Left ventricle myocardium inferior (tissue), 1 donor: ENCODE measurements at places on chromosomes 7 and 10. TPM values are rescaled to one million over a fixed set of nuclear protein-coding genes. Genes with fewer than 3 reads are reported as not detected.
A peak's percentile ranks its signal among the peaks of the same experiment; 100 is the strongest.

DNA sequence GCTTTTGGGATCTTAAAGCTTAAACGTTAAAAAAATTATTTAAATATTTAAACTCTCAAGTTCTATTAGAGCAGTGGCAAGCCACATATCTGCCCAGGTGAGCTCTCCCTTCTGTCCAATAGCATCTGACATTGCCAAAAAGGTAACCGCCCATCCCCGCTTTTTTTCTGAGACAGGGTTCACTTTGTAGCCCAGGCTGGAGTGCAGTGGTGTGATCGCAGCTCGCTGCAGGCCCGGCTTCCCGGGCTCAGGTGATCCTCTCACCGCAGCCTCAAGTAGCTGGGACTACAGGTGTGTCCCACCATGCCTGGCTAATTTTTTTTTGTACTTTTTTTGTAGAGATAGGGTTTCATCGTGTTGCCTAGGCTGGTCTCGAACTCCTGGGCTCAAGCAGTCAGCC is 83.2 kb downstream of the RBM33 start:
- H3K27ac ChIP-seq, result no peak overlapping the region
- no peak for DNase-seq
- peaks cover 15% of the 10 kb centered on the region for H3K36me3 ChIP-seq
- H3K27me3 ChIP-seq, result no peaks in the 10 kb centered on the region

- no peaks in the 10 kb centered on the region for H3K27me3 ChIP-seq
- no peak overlapping the region for H3K4me3 ChIP-seq
- no peak overlapping the region for H3K27ac ChIP-seq
- DNase-seq, result no peak
- peaks cover 26% of the 10 kb centered on the region for H3K4me1 ChIP-seq
These were observed 166.3 kb downstream of the LCOR start for GRCh38 chr10:96998329-96998888.

DNA sequence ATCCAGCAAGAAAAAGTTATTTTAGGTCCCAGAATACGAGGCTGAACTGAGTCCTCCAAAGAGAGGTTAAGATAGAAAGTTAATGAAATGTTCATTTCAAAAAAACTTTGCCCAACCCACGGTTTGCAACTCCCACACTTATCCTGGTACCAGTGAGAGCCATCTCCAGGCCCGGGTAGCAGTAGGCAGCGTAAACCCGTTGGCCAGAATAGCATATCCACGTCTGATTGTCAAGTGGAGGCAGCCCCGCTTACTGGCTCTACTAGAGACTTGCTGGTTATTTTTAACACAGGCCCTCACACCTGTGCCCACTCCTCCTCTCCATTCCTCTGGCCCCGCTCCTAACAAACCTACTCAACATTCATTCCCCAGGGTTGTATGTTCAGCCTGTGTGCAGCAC is 109.7 kb downstream of the HIP1 start:
- H3K36me3 ChIP-seq, result peaks cover 6% of the 10 kb centered on the region
- no peak for DNase-seq
- peaks cover 6% of the 10 kb centered on the region for H3K4me1 ChIP-seq
- no peak overlapping the region for H3K27ac ChIP-seq
- H3K27me3 ChIP-seq, result no peaks in the 10 kb centered on the region

DNA sequence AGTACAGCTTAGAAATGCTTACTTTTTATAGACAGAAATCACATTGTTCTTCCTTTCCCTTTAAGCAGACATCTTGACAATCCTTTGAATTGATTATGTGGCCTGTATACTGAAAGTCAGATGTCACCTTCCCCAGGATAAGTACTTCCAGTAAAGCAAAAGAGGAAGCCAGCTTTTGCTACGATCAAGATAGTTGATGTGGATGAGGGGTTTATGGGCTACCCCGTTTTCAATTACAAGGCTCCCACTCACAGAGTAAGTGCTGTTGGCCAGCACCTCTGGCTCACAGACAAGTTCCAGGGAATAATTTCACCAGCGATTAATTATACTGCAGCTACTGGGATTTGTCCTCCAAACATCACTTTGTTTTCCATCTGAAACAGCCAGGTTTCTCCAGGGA is 95.1 kb upstream of the SAMD8 start:
- peaks cover 16% of the 10 kb centered on the region for H3K36me3 ChIP-seq
- H3K4me3 ChIP-seq, result no peak overlapping the region
- DNase-seq, result no peak
- peaks cover 53% of the 10 kb centered on the region for H3K4me1 ChIP-seq
- H3K27ac ChIP-seq, result peak overlapping the region; percentile 3
- H3K27me3 ChIP-seq, result no peaks in the 10 kb centered on the region

GRCh38 chr7:101411508-101411874 is 48.8 kb downstream of the COL26A1 start:
- no peak overlapping the region for H3K27ac ChIP-seq
- no peak for DNase-seq
- peaks cover 51% of the 10 kb centered on the region for H3K27me3 ChIP-seq
- H3K4me1 ChIP-seq, result no peaks in the 10 kb centered on the region

Gene LOXL4
- total RNA-seq, result 1.4 TPM

- H3K36me3 ChIP-seq, result peaks cover 48% of the 10 kb centered on the region
- DNase-seq, result peak; percentile 90
- H3K27ac ChIP-seq, result peak overlapping the region; percentile 92
- H3K27me3 ChIP-seq, result no peaks in the 10 kb centered on the region
- peaks cover 59% of the 10 kb centered on the region for H3K4me1 ChIP-seq
- peak overlapping the region; percentile 29 for H3K4me3 ChIP-seq
These were observed 52.9 kb downstream of the ZNF467 start for GRCh38 chr7:149720372-149721083.

DNA sequence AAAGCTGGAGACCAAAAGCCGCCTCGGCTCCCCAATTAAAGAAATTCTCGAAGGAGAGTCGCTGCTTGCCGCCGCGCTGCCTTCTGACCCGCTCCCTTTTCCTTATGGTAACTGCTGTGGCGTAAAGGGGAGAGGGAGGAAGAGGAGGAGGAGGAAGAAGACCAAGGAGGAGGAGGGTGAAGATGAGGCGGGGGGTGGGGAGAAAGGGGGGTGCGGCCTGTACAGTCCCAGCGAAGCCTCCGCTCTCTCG is 388 bp downstream of the CNOT4 start:
- no peaks in the 10 kb centered on the region for H3K27me3 ChIP-seq
- H3K27ac ChIP-seq, result peak overlapping the region; percentile 95
- H3K36me3 ChIP-seq, result no peaks in the 10 kb centered on the region
- H3K4me3 ChIP-seq, result peak overlapping the region; percentile 86

GRCh38 chr10:26446258-26446657 is 8.1 kb downstream of the APBB1IP start:
- no peak overlapping the region for H3K27ac ChIP-seq
- no peaks in the 10 kb centered on the region for H3K36me3 ChIP-seq
- no peak for DNase-seq

Gene HOXA7
- 0.36 TPM for total RNA-seq

Gene INA
- not detected for total RNA-seq

DNA sequence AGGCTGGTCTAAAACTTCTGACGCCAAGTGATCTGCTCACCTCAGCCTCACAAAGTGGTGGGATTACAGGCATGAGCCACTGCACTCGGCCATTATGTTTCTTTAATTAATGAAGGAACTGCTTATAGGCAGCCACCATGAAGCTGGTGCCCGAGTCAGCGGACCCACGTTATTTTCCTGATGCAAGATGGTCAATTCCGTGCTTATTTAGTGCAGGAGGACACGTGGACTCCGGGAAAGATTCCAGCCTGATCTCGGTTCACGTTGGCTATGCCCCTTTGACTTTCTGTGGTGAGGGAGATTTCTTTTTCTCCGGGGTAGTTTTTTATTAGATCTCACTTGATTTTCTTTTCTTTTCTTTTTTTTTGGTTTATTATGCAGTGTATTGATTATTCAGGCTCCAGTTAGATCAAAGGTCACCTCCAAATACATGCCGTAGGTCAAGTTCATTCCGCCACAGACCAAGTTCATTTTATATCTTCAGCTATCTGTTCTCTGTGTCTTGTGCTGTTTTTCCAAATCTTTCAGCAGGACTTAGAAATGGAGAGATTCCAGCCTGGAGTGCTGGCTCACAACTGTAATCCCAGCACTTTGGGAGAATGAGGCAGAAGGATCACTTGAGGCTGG is 8.3 kb downstream of the CAMK1D start:
- no peak for DNase-seq
- H3K36me3 ChIP-seq, result no peaks in the 10 kb centered on the region
- no peak overlapping the region for H3K4me3 ChIP-seq

Gene CYTH3
- total RNA-seq, result 25.5 TPM

DNA sequence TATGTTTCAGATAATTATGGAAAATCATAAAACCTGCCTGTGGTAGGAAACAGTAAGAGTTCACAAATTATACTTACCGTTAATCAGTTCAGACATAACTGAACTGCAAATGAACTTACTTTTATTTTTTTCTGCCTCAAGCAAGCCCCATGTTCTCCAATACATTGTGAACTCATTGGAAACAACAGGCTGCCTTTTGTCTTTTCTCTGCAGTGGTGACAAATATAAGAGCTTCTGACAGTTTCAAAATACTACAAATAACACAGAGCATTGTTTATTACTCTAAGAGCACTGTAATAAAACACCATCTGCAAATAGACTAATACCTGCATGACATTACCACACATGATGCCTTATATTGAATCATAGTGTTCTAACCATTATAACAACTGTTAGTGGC is 94.0 kb upstream of the CDCA7L start:
- H3K36me3 ChIP-seq, result no peaks in the 10 kb centered on the region
- no peak for DNase-seq
- H3K4me3 ChIP-seq, result no peak overlapping the region
- H3K27ac ChIP-seq, result no peak overlapping the region

Gene PDZD7
- total RNA-seq, result 0.27 TPM

Gene LRMDA
- 18.7 TPM for total RNA-seq

Gene SFMBT2
- 11.0 TPM for total RNA-seq

DNA sequence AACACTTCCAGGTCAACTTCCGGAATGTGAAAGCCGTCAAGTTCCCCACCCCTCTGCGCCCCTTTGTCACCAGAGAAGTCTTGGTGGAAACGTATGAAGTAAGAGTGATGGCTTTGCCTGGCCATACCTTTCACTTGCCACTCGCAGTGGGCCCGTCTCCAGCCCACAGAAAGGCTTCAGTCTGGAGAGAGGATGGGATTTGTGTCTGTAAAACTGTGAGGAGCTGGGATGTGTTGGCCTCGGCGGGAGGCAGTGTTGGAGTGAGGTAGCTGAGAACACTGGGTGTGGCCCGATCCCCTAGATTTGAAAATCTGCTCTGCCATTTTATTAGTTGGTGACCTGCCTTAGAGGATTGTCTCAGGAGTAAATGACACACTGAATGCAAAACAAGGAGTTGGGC is 6.4 kb downstream of the ADCK2 start:
- H3K36me3 ChIP-seq, result peaks cover 30% of the 10 kb centered on the region
- no peak overlapping the region for H3K4me3 ChIP-seq
- H3K27ac ChIP-seq, result no peak overlapping the region
- peaks cover 18% of the 10 kb centered on the region for H3K4me1 ChIP-seq

Gene TSPAN33
- 9.7 TPM for total RNA-seq

Gene WDFY4
- 1.5 TPM for total RNA-seq

Gene POLR2J3
- 8.6 TPM for total RNA-seq

Gene SLC25A13
- 9.1 TPM for total RNA-seq

GRCh38 chr7:16129431-16130110 is 291.8 kb downstream of the CRPPA start:
- no peaks in the 10 kb centered on the region for H3K36me3 ChIP-seq
- no peak overlapping the region for H3K4me3 ChIP-seq
- DNase-seq, result no peak
- no peaks in the 10 kb centered on the region for H3K27me3 ChIP-seq

Gene ABCB1
- 1.0 TPM for total RNA-seq

DNA sequence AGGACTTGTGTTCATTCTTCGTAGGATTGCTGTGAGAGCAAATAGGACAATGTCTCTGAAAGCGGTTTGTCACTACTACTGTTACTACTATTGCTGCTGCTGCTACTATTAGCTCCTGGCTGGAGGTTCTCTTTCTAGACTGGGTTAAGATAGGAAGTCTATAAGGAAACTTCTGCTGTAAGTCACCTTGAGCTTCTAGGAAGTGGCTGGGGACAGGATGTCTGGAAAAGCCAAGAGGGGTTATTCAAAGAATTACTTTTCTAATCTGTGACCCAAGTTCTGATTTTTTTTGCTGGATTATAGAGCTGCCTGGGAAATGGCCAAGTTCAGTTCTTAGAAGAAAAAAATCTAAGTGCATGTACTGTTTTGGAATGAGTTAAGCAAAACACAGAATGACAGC is 62.2 kb downstream of the NAMPT start:
- H3K36me3 ChIP-seq, result no peaks in the 10 kb centered on the region
- H3K4me1 ChIP-seq, result peaks cover 38% of the 10 kb centered on the region
- DNase-seq, result no peak
- H3K27me3 ChIP-seq, result no peaks in the 10 kb centered on the region
- peak overlapping the region; percentile 34 for H3K27ac ChIP-seq

- peaks cover 67% of the 10 kb centered on the region for H3K27me3 ChIP-seq
- no peak for DNase-seq
- H3K4me3 ChIP-seq, result no peak overlapping the region
- no peaks in the 10 kb centered on the region for H3K36me3 ChIP-seq
- H3K27ac ChIP-seq, result no peak overlapping the region
These were observed 32.6 kb downstream of the NEUROD6 start for GRCh38 chr7:31307972-31308371.

GRCh38 chr7:85033263-85033662 is 153.6 kb downstream of the SEMA3D start:
- H3K4me3 ChIP-seq, result no peak overlapping the region
- H3K36me3 ChIP-seq, result no peaks in the 10 kb centered on the region
- no peaks in the 10 kb centered on the region for H3K27me3 ChIP-seq
- no peak overlapping the region for H3K27ac ChIP-seq
- H3K4me1 ChIP-seq, result no peaks in the 10 kb centered on the region
- DNase-seq, result no peak
